ENCODE measurements at places on chromosomes 13 and 19. TPM values are rescaled to one million over a fixed set of nuclear protein-coding genes. Genes with fewer than 3 reads are reported as not detected.

DNA sequence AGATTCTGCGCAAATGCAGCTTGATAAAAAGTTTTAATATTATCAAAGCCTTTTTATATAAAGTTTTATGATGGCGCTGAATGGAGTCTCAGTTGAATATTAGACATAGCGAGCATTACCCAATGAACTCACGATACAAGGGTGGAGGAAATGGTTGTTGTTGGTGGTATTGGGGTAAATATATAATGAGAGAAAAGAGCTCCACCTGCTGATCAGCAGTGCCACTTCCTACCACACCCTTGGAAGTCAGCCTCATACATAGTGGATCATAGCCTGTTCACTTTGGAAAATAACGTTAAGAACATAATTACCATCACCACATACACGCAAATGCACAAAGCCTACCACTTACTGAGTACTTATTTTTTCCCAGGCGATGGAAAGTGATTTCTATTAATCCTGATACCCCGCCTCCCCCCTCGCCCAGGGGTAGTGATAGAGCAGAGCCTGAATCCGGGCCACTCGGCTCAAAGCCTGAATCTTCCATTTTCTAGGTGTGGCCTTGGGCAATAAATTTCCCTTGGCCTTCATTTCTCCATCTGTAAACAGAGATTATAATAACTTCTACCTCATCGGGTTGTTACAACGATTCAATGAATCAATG lies 358.3 kb downstream of the KLF5 start:
- no peaks in the 10 kb centered on the region for H3K4me1 ChIP-seq
- H3K4me3 ChIP-seq: no peak overlapping the region
- H3K27ac ChIP-seq: no peak overlapping the region
- H3K36me3 ChIP-seq: no peaks in the 10 kb centered on the region
- no peaks in the 10 kb centered on the region for H3K27me3 ChIP-seq

DNA sequence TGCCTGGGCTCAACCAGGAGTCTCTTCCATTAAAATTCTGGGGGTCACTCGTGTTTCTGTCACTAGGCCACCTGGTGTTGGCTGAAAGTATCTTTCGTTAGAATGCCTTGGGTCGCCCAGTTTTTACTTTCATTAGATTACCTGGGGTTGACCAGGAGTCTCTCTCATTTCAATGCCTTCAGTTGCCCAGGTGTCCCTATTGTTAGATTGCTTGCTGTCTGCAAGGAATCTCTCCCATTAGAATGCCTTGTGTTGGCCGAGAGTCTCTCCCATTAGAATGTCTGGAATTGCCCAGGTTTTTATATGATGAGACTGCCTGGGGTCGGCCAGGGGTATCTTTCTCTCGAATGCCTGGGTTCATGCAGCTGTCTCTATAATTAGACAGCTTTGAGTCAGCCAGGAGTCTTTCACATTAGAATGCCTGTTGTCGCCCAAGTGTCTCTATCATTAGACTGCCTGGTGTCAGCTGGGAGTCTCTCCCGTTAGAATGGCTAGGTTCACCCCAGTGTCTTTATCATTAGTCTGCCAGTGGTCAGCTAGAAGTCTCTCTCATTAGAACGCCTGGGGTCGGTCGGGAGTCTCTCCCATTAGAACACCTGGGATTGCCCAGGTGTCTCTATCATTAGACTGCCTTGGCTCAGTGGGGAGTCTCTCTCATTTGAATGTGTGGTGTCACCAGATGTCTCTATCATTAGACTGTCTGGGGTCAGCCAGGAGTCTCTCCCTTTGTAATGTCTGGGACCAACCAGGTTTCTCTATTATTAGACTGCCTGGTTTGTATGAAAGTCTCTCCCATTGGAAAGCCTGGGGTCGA lies 1446.8 kb downstream of the UQCRFS1 start:
- no peak for DNase-seq
- H3K4me3 ChIP-seq: no peak overlapping the region
- no peaks in the 10 kb centered on the region for H3K4me1 ChIP-seq
- H3K27ac ChIP-seq: no peak overlapping the region
- peaks cover 7% of the 10 kb centered on the region for H3K36me3 ChIP-seq

DNA sequence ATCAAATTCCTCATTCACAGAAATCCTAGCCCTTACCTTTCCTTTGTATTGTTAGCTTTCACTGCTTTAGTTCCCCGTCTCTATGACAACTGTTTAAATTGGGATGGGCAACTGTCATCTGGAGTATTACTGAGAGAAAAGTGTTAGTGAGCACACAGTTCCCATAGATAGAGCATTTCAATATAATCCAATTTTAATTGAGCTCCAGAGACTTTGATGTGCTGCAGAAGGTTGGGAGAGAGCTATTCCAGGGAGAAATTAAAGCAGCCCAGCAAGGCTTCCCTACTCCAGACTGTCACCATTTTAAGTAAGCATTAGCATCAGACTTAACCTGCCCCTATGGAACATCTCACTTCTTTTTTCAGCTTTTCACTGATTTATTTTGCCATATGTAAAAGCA lies 55.0 kb upstream of the MAB21L1 start:
- H3K4me3 ChIP-seq: no peak overlapping the region
- DNase-seq: no peak
- H3K4me1 ChIP-seq: no peaks in the 10 kb centered on the region

Gene UGGT2
- total RNA-seq: not detected

- H3K36me3 ChIP-seq: no peaks in the 10 kb centered on the region
- no peak for DNase-seq
- H3K27ac ChIP-seq: no peak overlapping the region
- peaks cover 17% of the 10 kb centered on the region for H3K4me1 ChIP-seq
- H3K27me3 ChIP-seq: peaks cover 97% of the 10 kb centered on the region
Observed at GRCh38 chr13:27965740-27966640, 3.1 kb downstream of the CDX2 start.

GRCh38 chr13:89660752-89661151 lies 1686.7 kb upstream of the MIR17HG start:
- no peak for DNase-seq
- H3K27me3 ChIP-seq: no peaks in the 10 kb centered on the region
- H3K36me3 ChIP-seq: no peaks in the 10 kb centered on the region
- H3K27ac ChIP-seq: no peak overlapping the region

GRCh38 chr13:91946498-91947070 lies 548.2 kb downstream of the GPC5 start:
- H3K4me3 ChIP-seq: no peak overlapping the region
- no peaks in the 10 kb centered on the region for H3K4me1 ChIP-seq
- H3K27me3 ChIP-seq: no peaks in the 10 kb centered on the region
- no peak for DNase-seq
- no peak overlapping the region for H3K27ac ChIP-seq

DNA sequence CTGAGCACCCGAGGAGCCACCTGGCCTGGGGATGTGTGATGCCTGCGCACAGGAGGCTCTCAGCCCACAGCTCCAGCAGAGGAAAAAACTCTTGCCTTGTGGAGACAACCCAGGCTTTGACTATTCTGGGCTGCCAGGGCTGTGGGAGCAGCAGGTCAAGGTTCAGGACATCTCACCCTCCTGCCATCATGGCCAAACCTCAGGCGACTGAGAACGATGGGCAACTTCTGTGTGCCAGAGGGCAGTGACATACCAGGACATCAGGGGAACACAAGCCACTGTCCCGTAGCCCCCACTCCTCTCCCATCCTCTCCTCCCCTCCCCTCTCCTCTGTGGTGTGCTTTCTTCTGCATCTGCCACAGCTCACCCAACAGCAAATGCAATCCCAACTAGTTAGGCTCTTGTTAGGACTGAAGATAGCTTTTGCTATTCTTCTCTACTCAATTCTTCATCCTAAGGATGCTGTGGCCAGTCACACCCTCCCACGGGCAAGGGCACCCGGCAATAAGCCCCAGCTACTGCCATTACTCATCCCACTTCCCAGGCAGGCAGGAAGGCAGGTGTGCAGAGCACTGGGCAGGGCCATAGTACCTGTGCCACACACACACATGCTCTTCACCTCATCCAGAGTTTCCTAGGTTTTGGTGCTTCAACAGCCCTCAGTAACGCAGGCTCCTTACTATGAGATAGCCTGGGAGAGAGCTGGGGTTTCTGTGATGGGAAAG lies 16.8 kb downstream of the ELL start:
- DNase-seq: no peak
- peaks cover 71% of the 10 kb centered on the region for H3K4me1 ChIP-seq
- H3K36me3 ChIP-seq: no peaks in the 10 kb centered on the region
- no peak overlapping the region for H3K4me3 ChIP-seq
- H3K27ac ChIP-seq: no peak overlapping the region
- no peaks in the 10 kb centered on the region for H3K27me3 ChIP-seq

DNA sequence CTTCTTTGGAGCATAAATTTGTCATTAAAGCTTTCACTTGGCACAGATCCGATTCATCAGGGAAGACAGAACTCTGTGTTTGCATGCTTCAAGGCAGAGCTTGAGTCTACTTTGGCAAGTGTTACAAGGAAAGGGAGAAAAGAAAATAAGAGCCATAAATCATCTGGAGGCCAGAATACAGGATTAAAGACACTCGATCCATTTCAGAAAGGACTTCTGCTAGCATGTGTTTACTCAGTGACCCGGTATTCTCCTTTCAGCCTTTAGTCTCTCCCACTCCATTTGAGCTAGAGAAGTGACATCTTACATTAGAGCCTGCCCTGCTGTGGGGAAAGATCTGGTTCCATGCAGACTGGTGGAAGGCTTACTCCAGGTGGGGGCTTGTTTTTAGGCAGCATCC lies 306.4 kb downstream of the KLF5 start:
- no peak for DNase-seq
- no peak overlapping the region for H3K4me3 ChIP-seq
- H3K4me1 ChIP-seq: no peaks in the 10 kb centered on the region
- no peaks in the 10 kb centered on the region for H3K27me3 ChIP-seq
- no peaks in the 10 kb centered on the region for H3K36me3 ChIP-seq
- no peak overlapping the region for H3K27ac ChIP-seq

GRCh38 chr13:22563272-22563671 lies 617.5 kb upstream of the SGCG start:
- H3K4me1 ChIP-seq: no peaks in the 10 kb centered on the region
- H3K27ac ChIP-seq: no peak overlapping the region
- H3K36me3 ChIP-seq: peaks cover 5% of the 10 kb centered on the region
- no peaks in the 10 kb centered on the region for H3K27me3 ChIP-seq
- no peak for DNase-seq
